ENCODE measurements at places on chromosomes 1 and 21.

DNA sequence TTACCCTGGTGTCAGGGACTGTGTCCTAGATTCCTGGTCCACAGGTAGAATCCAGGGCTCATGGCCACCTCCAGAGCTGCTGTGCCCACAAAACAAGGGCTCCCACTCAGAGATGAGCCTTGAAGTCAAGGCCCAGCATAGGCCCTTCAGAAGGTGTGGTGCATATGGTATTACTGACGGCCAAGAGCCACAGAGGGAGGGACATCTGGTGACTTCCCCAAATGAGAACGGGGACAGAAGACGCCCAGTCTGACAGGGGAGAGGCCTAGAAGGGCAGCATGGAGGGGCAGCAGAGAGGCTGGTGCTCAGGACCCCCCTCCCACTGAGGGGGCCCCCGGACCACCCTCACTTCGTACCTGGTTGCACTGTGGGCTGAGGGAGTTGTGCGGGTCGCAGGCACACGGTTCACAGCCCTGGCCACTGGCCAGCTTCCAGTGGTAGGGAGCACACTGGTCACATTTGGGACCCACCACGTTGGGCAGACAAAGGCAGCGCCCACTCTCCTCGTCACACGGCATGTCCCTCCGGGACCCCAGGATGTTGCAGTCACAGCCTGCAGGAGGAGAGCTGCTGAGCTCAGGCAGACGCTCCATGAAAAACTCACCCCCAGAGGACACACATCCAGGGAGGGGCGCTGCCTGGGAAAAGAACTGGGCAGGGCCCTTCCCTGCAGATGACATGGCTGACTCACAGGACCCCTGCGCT, 25.0 kb downstream of the LAMB3 start:
- DNase-seq = no peak

DNA sequence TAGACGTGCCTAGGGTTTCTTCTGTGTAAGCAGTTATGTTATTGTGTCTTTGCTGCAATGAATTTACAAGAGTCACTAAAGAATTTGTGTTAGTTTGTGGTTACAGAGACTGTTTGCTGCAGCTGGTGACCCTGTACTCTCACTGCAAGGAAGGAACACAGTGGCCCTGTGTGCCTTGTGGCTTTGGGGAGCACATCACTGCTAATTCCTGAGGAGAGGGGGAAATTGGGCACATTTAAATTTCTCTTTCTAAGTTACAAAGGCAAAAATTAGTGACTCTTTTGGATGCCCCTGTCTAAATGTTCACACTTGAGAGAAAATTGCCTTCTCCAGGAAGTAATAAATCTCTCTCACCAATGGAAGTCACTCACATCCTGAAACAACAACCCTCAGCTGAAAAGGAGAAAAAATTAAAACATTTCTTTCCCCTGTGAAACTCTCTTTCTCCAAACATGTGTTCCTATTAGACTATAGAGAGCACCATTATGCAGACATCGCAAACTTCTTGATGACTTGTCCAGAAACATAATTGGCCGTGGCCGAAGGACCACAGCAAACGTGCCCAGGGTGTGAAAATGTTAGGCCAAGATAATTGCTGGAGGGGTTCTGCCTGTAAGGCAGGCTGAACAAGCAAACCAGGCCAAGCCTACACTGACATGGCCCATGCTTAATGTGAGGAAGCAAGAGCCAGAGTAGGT, 32.3 kb upstream of the SPAG17 start:
- no peak for DNase-seq

GRCh38 chr1:58515794-58516401, 30.6 kb downstream of the OMA1 start:
- DNase-seq = peak; percentile 42

- no peak for DNase-seq
These were observed 306.9 kb downstream of the ASTN1 start for GRCh38 chr1:176857632-176858031.

- DNase-seq = no peak
These were observed 11.1 kb downstream of the FLG start for GRCh38 chr1:152313970-152314369.

DNA sequence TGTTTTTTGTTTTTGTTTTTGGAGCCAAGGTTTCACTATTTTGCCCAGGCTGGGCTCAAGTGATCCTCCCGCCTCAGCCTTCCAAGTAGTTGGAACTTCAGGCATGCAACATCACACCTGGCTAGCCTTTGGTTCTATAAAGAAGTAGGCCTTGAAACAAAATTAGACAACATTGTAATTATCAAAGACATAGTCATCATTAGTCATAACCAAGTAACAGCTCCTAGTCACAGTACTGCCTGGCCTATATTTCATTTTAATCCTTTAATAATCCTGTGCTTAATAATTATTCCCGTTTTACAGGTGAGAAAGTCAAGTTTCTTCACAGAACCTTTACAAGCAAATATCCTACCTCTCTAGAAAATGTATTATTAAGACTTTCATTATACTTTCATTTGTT, 52.3 kb upstream of the TBX15 start:
- no peak for DNase-seq

DNA sequence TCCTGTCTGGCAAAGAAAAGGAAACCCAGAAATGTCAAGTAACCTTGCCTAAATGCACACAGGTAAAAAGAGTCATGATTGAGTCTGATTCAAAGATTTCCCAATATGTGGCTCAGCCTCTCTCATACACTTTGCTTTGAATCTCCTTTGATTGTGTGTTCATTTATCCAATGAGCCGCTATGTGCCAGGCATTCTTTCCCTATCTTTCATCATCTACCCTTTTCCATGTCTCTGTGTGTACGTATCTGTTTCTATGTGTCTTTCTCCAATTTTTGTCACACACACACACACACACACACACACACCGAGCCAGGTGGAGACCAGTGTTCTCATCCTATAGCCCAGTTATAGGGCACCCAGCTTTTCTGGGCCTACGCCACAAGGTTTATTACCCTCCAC, 35.7 kb upstream of the BCL9 start:
- DNase-seq = no peak

GRCh38 chr1:235238558-235238957, 77.5 kb upstream of the RBM34 start:
- DNase-seq = no peak

GRCh38 chr1:109207467-109208103, 6.1 kb upstream of the SARS1 start:
- no peak for DNase-seq

GRCh38 chr1:18183533-18183932, 75.9 kb downstream of the IGSF21 start:
- DNase-seq = no peak

DNA sequence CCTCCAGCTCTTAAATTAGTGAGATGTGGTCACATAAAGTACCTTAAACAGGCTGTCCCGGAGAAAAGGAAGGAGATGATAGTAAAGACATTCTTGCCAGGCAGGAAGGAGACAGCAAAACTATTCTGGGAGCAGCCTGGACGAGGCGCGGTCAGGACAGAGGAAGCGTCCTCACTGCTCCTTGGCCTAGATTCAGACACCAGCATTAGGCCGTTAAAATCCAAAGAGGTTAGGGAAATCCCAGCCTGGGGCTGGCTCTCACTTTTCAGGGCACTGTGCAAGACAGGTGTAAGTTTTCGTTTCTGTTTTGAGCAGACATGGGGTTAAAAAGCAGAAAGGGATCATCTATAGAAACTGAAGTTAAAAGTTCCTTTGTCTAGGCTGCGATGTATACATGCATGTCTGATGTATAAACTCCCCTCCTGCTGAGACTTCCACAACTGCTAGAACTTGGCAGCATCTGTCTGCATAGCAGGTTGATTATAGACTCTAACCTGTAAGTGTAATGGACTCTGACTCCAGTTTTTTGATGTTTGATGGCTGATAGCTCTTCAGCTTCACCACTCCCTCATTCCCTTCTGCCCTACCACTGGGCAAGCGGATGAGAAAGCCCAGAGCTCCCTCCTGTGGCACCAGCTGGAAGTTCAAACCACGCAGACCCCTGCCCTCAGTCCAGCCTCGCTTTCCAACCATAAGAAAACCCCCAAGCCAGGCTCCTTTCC, 21.5 kb downstream of the STPG1 start:
- peak; percentile 69 for DNase-seq

DNA sequence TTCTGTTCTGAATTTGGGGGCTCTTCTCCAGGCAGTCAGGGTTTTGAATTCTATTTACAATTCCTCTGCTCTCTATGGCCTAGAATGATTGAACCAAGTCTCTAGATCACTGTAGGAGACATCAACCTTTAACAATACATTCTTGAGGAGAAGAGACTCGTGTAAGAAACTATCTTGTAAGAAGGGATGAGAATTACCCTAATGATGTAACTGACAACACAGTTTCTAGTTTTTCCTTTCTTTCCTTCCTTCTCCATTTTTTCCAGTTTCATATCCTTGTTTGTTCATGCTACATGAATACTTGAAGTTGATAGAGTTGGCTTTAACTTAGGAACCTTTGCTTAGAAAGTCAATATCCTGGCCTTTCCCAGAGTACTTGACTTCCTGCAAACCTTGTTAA, 1.3 kb upstream of the ATP1A1 start:
- no peak for DNase-seq

- no peak for DNase-seq
These were observed 74.6 kb downstream of the USP25 start for GRCh38 chr21:15804247-15805005.

DNA sequence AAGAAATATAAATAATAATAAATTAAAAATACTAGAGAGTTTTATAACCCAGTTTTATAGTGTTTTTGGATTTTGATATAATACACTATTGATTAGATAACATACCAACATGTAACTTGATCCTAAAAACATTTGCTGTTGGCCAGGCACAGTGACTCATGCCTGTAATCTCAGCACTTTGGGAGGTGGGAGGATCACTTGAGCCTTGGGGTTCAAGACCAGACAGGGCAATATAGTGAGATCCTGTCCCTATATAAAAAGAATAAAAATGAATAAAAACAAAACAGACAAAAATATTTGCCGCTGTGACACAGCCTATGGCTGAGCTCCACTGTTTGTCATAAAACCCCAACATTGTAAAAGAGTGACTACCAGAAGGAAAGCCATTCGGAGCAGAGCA, 26.1 kb downstream of the VPS13D start:
- no peak for DNase-seq

DNA sequence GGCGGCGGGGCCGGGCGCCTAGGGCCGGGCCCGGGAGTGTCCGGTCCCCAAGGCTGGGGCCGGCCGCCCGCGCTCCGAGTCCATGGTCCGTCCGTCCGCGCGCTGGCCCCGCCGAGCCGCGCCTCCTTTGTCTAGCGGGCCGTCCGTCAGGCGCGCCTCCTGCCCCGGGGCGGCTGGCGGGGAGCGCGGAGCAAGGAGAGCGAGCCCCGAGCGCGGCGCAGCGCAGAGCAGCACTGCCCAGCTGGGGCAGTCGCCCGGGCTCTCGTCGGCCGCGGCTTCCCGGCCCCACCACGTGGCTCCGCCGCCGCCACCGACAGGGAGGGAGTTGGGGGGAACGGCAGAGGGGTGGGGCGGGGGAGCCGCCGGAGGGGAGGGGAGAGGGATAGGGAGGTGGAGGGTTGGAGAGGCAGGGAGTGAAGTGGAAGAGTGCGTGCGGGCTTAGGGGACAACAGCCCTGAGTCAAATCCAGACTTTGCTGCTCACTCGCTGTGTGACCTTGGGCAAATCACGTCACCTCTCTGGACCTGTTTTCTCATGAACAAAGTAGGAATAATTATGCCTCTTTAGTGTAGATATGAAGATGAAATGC, at the start of gene NKAIN1:
NKAIN1 (minus strand) TSS at position 235 of the 589 bp plus-strand sequence. CDS start 340 bp downstream, outside the sequence.
- DNase-seq = no peak

Data from activated CD4-positive, alpha-beta T cell treated with anti-CD3 and anti-CD28 coated beads for 4 hours (primary cell).